Activated CD8-positive, alpha-beta T cell treated with anti-CD3 and anti-CD28 coated beads, Interleukin-2, amount 10 ng/mL, durations not matched to agents 7 days and 5 days (primary cell): ENCODE measurements at places on chromosomes 11 and 22. TPM values are rescaled to one million over a fixed set of nuclear protein-coding genes. Genes with fewer than 3 reads are reported as not detected.

The CTSW gene
- 381 TPM for total RNA-seq

The OR51E2 gene
- not detected for total RNA-seq

The FGF3 gene
- total RNA-seq, result not detected

The MRPL23 gene
- total RNA-seq, result 110 TPM

The KCTD17 gene
- total RNA-seq, result 35.9 TPM

The SPDYC gene
- total RNA-seq, result not detected

The CCDC73 gene
- not detected for total RNA-seq

The GAB4 gene
- not detected for total RNA-seq

The SPINDOC gene
- total RNA-seq, result 49.1 TPM
